ENCODE measurements at places on chromosomes 7 and 10.

DNA sequence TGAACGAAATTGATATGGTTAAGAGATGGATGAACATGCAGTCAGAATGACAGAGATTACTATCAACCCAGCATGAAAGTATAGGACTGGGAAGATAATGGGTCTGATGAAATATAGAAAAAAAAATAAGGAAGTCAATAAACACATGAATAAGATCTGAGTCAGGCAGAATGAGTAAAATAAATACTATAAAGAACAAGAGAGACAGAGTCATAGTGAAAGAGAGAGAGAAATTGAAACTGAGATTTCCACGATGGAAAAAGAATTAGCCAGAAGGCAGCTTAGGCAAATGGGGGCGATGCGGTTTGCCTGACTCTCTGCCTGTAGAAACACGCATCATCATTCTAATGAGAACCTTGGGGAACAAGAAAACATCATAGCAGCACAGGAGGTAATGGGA is 26.6 kb downstream of the SEMA3D start:
- no peak for DNase-seq

DNA sequence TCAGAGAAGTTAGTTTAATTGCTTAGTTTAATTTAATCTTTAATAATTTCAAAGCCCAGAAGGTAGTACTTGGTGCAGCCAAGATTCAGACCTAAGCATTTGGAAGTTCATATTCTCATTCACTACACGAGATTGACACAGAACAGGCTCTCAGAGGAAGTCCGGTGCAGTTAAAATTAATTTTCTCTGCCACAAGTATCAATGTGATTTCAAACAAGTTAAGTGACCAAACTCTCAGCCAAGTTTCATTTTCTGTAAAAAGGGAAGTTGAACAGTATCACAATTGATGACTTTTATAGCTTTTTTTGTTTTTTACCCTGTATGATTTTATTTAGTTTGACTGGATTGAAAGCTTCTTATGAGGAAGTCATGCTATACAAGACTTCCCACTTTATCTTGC is 1494.9 kb upstream of the LRRTM3 start:
- DNase-seq, result no peak

- no peak for DNase-seq
Measured at GRCh38 chr7:13628239-13629001, 361.0 kb downstream of the ETV1 start.

DNA sequence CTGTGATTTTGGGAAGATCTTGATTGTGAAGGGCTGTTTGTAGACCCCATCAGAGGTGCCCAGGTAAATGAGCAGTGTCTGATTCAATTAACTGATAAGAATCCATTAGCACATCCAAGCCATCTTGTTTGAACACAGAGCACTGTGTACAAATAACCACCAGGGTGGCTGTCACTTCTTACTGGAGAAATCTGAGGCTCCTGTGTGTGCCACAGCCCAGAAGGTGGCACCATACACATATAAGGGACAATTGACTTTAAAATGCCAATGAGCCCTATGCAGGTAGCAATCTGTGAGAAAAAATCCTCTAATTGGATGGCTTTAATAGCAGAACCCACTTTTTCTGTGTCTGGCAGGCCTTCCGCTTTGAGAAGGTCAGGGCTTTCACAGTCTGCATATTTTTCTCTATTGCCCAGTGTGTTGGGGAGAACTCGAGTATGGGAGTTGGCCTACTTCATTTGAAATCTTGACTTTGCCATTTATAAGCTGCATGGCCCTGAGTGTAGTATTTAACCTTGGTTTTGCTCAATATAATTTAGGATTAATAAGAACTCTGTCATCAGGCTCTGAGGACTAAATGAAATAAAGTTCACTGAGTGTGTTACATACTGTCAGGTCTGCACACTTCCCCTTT is 517.4 kb downstream of the CCSER2 start:
- DNase-seq, result no peak

GRCh38 chr7:80428161-80429054 is 83.5 kb downstream of the GNAT3 start:
- DNase-seq, result no peak

DNA sequence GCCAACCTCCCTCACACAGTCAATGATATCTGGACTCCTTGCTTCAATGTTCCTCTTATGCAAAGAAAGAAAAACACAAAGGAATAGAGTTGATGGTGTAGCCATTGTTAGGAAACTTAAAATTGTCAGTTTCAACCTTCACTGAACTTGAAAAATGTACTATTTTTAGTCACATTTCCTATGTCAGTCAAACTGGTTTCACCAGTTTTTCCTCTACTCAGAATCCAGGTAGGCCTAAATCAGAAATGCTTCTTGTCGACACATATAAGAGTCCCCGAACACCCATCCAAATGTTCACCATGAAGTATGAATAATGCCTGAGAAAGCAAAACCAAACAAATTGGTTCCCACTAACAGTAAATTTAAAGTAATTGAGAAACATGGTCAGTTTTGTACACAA is 42.4 kb upstream of the ZMYND11 start:
- DNase-seq, result no peak

GRCh38 chr10:76124280-76124679 is 692.9 kb downstream of the LRMDA start:
- DNase-seq, result no peak

GRCh38 chr10:69318867-69319727 is 40.8 kb downstream of the HK1 start:
- DNase-seq, result no peak

- no peak for DNase-seq
Measured at GRCh38 chr7:127803626-127804025, 151.6 kb downstream of the SND1 start.

GRCh38 chr7:30470771-30471170 is 7.8 kb downstream of the NOD1 start:
- DNase-seq, result no peak

DNA sequence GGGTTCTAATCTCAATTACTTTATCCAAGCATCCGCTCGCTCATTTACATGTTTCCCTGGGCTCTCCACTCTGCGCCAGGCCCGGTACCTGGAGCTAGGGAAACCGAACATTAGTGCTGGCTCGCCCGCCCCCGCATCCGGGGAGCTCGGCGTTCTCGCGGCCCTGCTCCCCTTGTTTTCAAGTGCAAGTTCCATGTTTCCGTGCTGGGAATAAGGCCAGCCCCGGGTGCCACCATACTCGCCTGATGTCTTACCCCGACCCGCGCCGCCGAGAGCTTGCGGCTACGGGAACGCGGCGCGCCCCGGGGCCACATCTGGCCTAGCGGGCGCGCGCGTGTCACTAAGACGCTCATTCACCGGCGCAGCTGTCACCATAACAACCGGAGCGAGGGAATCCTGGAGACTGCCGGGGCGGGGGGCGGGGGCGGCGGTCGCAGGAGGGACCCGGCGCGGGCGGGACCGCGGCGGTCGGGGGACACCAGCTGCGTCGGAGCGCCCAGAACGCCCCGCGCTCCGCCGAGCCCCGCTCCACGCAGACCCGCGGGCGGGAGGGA is at the start of gene NEURL1:
TSS of gene NEURL1 (plus strand) at position 344 of the 554 bp plus-strand sequence. CDS start 683 bp downstream, outside the sequence.
- DNase-seq, result no peak

DNA sequence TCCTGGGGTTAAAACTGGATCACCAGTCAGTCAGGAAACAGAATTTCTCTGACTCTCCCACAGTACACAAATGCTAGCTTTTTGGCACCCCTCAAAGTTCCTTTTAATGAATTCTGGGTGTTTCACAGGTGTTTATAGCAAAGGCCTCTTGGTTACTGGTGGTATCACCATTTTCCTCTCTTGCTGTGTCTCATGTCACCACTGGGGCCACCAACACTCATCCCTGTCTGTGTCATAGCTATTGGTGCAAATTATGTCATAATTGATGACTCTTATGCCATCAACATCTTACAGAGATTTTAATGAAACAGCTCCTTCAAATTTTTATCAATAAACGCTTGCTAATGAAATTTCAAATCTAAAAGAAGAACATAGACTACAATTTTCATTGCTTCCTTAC is 27.7 kb upstream of the OSBPL3 start:
- no peak for DNase-seq

DNA sequence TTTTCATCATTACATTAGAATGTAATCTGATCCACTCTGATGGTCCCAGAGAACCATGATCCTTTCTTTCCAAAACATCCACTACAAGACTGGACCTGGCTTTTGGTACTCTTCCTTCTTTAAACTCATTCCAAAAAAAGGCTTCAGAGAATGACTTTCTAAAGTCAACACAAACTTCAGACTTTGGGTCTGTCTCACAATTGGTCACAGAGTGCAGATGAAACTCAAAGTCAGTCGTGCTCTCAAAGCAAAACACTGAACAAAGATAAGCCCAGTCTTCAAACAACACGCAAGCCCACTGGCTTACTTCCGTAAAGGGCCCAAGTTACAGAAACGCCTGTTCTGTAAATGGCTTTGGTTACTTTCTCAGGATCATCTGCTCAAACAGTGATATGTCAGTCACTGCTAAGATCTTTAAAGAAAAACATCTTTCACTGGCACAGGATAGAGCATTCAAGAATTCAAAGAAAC is 250.9 kb upstream of the MKLN1 start:
- DNase-seq, result no peak

DNA sequence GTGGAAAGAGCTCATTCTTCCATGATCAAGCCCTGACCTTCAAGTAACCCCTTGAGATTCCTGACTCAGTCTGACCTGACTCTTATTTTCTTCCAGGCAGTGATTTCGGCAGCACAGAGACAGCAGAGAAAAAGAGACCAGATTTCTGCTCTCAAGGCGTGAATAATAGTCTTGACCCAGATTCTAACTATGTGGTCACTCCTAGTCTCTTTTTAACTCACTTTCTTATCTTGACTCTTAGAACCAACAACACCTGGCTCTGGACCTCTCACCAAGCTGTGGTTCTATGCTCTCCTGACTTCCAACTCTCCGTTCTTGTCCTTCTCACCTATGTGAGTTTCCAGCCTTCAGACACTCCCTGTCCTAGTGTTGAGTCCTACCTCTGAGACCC is 36.9 kb upstream of the KDM7A start:
- DNase-seq, result no peak

GRCh38 chr7:1549357-1550004 is 6.5 kb downstream of the TMEM184A start:
- DNase-seq, result no peak

DNA sequence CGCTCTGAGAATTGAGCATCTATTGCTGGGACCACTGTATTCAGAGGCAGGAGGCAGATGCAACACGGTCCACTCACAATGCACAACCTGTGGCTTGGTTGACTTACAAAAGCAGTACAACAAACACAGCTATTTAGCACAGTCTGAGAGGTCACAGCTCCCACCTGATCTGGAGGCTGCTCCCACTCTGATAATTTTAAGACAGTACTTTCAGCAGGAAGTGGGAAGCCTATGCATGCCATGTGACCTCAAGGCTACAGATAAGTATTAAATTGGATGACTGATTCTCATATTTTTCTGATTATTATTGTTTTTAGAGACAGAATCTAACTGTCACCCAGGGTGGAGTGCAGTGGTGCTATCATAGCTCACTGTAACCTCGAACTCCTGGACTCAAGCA is 659.3 kb downstream of the PARD3 start:
- DNase-seq, result no peak

DNA sequence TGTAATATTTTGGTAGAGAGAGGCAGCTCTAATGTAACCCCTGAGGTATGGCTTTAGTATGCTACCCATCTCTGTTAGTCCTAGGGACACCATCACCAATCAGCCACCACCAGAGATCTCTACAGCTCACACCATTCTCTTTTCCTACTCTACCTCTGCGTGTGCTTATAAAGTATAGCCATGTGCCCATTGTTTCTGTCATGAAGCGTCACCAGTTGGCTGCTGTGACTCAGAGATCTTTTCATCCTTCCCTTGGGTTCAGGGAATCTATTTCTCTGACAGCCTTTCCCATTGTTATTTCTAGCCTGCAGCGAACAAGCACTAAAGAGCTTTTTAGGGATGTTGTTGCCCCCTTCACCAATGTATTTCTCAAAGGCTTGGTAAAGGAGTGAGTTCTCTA is 103.3 kb downstream of the TPST1 start:
- no peak for DNase-seq

GRCh38 chr7:128402356-128402755 is 7.4 kb downstream of the IMPDH1 start:
- DNase-seq, result no peak

- DNase-seq, result no peak
Measured at GRCh38 chr10:47402641-47403301, 18.7 kb upstream of the ZNF488 start.

DNA sequence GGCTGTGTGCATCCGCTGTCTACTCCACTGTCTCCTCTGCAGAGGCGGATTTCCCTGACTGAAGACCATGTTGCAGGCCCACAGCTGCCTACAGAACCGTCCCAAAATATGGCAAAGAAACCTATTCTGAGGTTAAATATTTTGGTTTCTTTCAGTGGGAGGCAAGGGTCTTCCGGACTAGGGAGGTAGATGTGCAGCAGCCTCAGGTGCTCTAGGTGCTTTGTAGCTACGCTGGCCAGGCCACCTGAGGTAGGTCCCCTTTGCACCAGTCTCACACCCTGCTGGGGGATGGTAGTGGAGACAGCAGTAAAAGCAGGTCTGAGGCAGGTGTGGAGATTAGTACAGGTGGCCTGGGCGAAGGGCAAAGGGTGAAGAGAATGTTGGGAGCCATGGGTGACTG is 8.2 kb upstream of the PILRB start:
- DNase-seq, result no peak

DNA sequence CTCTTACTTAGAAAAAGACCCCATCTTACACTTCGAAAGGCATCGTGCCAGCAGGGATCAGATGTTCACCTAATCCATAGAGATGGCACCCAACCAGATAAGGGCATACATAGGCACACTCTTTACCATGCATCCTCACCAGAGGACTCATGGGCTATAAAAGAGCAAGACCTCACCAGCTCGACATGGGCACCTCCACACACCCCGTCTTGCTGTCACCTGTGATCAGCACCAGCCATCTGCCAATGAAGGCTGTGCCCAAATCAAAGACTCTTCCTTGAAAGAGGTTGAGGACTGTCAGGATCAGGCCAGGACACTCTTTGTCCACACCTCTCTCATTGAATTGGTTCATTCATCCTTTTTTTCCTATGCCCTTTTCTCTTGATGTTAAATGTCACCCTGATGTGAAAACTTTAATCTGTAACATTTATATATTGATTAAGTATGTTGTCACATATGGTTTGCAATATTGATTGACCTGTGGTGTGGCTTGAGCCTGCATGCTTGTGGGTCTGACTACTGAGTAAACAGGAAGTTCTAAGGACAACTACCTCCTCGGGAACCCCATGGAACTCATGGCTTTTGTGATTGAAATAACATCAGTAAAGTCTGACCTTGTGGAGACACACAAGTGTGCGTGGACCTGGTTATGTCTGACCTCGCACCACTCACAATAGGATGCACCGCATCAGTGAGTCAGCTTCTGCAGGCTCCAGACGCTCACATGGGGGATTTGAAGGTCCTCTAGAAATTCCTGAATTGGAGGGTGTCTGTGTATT is 75.5 kb downstream of the HTR5A start:
- no peak for DNase-seq

All from AG04449 (cell line).